ENCODE measurements at places on chromosomes 6 and 20.

DNA sequence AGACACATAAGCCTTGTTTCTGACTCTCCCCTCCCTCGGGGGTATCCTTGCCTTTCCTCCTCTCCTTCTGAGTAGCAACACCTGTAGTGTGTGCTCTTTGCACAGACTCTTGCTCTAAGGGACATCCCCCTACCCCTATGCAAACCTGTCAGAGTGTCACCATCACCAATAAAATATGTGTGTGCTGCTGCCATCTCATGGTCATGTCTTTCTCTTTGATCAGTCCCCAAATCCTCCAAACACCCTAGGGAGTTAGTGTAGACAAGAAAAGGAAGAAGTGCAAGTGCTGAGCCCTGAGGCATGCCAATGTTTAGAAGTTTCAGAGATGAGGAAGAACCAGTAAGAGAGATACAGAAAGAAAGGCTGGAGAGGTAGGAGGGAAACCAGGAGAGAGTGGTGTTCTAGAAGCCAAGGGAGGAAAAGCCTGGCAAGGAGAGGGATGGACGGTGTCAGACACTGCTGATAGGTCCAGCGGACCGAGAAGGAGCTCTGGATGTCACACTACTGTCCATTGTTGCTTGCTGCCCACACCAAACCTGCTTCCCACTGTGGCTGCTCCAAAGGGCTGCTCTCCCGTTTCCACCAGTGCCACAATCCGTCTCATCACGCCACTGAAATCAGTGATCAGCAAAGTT is 16.4 kb downstream of the TRMT6 start:
- no peaks in the 10 kb centered on the region for H3K27me3 ChIP-seq
- H3K36me3 ChIP-seq: peaks cover 9% of the 10 kb centered on the region
- no peak for DNase-seq
- H3K4me3 ChIP-seq: no peak overlapping the region
- H3K27ac ChIP-seq: no peak overlapping the region

DNA sequence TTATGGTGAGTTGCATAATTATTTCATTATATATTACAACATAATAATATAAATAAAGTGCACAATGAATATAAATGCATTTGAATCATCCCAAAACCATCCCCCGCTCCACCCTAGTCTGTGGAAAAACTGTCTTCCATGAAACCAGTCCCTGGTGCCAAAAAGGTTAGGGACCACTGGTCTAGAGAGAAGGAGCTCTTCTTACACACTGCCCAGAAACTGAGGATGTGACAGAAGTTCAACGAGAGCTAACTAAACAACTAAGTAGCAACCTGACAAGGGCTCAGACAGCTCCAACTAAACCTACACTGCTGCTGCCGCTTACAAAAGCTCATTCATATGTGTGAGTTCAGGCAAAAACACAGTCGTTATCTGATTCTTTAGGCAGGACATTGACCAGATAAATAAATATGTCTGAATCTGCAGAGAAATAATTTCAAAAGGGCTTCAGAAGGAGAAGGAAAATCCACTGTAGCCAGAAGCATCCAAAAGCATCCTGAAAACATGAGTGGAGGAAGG is 125.9 kb downstream of the ATXN1 start:
- no peak overlapping the region for H3K4me3 ChIP-seq
- H3K27ac ChIP-seq: no peak overlapping the region
- no peaks in the 10 kb centered on the region for H3K27me3 ChIP-seq
- H3K4me1 ChIP-seq: 0 out of 2 replicates have a peak, but pooled peaks cover 3% of the 10 kb centered on the region
- H3K36me3 ChIP-seq: no peaks in the 10 kb centered on the region

DNA sequence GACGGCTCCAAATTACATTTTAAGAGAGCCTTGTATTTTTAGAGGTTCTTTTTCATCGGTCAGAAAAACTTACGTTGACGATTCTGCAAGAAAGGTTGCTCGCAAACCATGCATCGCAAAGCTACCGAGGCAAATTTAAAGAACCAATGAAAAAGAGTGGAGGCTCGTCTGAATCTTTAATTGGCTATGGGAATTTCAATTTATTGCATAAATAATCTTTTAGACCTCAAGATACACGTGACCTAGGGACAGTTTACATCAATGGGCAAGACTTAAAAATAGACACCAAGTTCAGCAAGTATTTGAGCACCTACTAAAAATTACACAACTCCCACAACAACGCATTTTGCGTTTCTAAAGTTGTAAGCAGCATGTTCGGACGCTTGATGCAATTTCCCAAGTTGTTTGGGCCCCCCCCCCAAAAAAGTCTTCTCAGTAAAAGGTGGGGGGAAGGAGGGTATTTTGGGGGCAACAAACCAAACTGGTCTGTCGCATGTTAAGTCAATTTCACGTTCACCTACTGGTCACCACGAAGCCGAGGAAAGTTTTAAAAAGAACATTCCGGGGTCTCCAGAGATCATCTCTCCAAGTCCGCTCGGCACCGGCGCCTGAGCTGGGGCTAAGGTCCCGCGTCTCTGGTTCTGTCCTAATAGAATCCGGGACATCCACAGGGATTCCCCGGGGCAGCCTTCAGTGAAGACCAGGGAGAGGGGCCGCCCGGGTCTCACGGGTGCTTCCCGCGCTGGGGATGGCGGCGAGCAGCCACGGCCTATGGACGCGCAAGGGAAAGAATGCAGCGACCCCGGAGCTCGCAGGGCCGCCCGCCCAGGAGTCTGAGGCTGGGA is 851 bp downstream of the SNX5 start:
- peak overlapping the region; percentile 100 for H3K27ac ChIP-seq
- peak overlapping the region; percentile 77 for H3K4me3 ChIP-seq
- DNase-seq: no peak

DNA sequence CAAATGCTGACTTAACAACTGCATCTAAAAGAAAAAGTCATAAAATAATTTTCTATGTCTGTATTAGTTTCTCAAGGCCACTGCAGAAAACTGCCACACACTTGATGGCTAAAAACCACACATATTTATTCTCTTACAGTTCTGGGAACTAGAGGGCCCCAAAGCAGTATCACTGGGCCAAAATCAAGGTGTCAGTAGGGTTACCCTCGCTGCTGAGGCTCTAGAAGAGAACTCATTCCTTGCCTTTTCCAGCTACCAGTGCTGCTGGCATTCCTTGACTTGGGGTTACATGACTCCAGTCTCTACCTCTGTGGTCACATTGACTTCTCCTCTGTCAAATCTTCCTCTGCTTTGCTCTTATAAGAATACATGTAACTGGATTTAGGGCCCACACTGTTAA is 124.6 kb upstream of the THEMIS start:
- no peak for DNase-seq
- no peaks in the 10 kb centered on the region for H3K36me3 ChIP-seq
- H3K27me3 ChIP-seq: no peaks in the 10 kb centered on the region
- no peak overlapping the region for H3K27ac ChIP-seq
- H3K4me3 ChIP-seq: no peak overlapping the region
- H3K4me1 ChIP-seq: no peaks in the 10 kb centered on the region

GRCh38 chr6:20447157-20447556 is 45.5 kb downstream of the E2F3 start:
- no peak overlapping the region for H3K27ac ChIP-seq
- peaks cover 3% of the 10 kb centered on the region for H3K4me1 ChIP-seq
- no peaks in the 10 kb centered on the region for H3K27me3 ChIP-seq
- H3K36me3 ChIP-seq: no peaks in the 10 kb centered on the region

- H3K4me3 ChIP-seq: no peak overlapping the region
- no peaks in the 10 kb centered on the region for H3K36me3 ChIP-seq
- no peaks in the 10 kb centered on the region for H3K27me3 ChIP-seq
- no peak for DNase-seq
- H3K4me1 ChIP-seq: no peaks in the 10 kb centered on the region
Measured at GRCh38 chr6:52734072-52734471, 29.2 kb downstream of the GSTA2 start.

- H3K36me3 ChIP-seq: no peaks in the 10 kb centered on the region
- no peak overlapping the region for H3K4me3 ChIP-seq
- H3K27me3 ChIP-seq: no peaks in the 10 kb centered on the region
- no peak overlapping the region for H3K27ac ChIP-seq
- no peaks in the 10 kb centered on the region for H3K4me1 ChIP-seq
- no peak for DNase-seq
Measured at GRCh38 chr6:91744566-91744965, 1157.7 kb upstream of the MAP3K7 start.

DNA sequence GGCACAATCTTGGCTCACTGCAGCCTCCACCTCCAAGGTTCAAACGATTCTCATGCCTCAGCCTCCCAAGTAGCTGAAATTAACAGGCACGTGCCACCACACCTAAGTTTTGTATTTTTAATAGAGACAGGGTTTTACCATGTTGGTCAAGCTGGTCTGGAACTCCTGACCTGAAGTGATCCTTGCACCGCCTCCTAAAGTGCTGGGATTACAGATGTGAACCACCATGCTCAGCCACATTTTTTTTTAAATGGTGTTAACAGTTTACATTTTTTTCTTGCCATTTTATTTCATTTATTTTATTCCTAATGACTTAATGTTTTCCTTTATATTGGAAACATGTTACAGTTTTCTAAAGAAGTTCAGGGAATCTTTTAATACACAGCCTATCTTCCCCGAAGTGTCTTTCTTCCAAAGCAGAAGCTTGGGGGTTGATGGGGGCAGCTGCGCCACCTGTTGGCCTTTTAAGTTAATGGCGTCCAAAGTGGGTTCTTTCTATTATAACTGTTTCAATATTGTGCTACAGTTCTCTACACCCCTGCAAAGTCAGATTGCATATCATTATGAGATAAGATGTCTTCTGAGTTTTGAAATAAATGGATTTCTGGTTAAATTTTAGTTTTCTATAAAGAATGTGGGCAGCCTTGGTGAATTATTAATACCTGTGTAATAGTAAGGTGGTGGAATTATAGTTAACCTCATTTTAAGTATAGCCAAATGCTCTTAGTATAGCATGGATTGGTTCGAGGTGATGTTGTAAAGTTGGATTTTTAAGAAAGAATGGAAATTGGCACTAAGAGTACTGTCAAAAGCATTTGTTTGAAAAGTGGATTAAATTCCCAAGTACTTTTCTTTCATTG is 42.0 kb upstream of the PLCG1 start:
- peaks cover 44% of the 10 kb centered on the region for H3K36me3 ChIP-seq
- DNase-seq: no peak
- no peaks in the 10 kb centered on the region for H3K27me3 ChIP-seq
- H3K4me3 ChIP-seq: no peak overlapping the region
- H3K4me1 ChIP-seq: no peaks in the 10 kb centered on the region

DNA sequence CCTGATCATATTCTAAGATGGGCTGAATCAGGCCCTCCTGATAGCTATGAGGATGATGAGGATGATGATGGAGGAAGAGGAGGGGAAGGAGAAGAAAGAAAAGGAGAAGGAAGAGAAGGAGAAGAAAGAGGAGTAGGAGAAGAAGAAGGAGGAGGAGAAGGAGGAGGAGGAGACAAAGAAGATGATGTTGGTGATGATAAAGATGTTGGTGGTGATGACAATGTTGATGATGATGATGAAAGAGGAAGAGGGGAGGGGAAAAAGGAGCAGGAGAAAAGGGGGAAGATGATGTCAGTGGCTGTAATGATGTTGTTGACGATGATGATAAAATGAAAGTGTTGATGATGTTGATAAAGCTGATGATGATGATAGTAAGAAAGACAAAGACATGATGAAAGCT is 119.5 kb downstream of the CDC5L start:
- H3K27me3 ChIP-seq: no peaks in the 10 kb centered on the region
- no peaks in the 10 kb centered on the region for H3K4me1 ChIP-seq
- H3K27ac ChIP-seq: no peak overlapping the region
- DNase-seq: no peak

DNA sequence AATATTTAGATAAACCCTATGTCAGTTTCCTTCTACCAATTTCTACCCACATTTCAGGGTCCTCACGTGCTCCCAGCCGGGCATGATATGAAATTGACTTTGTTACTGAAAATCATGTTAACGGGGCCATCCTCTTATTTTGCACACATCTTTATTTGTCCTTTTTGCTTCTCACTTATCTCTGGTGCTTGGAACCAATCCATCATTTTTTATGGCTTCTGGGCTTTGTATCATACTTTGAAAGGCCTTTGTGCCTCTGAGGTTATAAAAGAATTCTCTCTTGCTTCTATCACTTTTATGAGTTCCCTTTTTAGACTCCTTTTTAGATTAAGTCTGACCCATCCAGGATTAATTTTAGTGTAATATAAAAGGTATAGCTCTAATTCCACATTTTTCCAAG is 117.1 kb upstream of the PRND start:
- H3K27ac ChIP-seq: no peak overlapping the region
- no peak overlapping the region for H3K4me3 ChIP-seq
- no peaks in the 10 kb centered on the region for H3K27me3 ChIP-seq
- no peaks in the 10 kb centered on the region for H3K36me3 ChIP-seq
- no peak for DNase-seq
- H3K4me1 ChIP-seq: no peaks in the 10 kb centered on the region

DNA sequence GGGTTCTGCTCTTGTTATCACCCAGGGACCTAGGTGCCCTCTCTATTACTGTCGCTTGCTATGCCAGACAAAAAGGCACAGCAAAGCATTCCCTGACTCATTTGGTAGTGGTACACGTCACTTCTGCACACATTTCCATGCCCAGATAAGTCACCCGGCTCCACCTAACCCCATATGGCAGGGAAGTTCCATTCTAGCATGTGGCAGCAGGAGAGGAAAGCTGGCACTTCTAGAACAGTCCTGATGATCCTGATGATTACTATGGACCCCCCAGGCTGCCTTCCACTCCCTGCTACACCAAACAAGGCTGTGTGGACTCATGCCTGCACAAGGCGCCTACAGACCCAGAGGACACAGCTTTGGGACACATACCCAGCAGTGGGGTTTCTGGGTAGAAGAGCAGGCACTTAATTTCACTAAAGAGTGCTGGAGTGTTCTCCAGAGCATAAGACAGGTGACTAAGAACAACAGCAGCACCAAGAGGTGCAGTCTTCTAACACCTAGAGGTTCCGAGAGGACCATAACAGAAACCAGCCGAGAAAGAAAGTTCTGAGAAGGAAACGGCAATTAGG is 53.5 kb upstream of the NELFCD start:
- no peak for DNase-seq
- no peak overlapping the region for H3K27ac ChIP-seq
- H3K4me3 ChIP-seq: no peak overlapping the region
- no peaks in the 10 kb centered on the region for H3K4me1 ChIP-seq
- no peaks in the 10 kb centered on the region for H3K27me3 ChIP-seq

DNA sequence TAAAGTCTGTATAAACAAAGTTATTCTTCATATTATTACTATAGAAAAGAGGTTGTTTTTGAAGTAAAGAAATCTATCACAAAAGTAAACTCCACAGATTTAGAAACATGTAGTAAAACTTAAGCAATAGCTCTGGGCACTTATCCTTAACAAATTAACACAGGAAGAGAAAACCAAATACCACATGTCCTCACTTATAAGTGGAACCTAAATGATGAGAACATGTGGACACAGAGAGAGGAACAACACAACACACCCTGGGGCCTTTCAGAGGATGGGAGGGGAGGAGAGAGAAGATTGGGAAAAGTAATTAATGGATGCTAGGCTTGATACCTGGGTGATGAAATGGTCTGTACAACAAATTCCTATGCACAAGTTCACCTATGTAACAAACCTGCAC is 57.2 kb downstream of the C6orf58 start:
- H3K4me1 ChIP-seq: no peaks in the 10 kb centered on the region
- DNase-seq: no peak
- no peaks in the 10 kb centered on the region for H3K27me3 ChIP-seq
- no peak overlapping the region for H3K27ac ChIP-seq

GRCh38 chr6:38273325-38273724 is 366.4 kb downstream of the BTBD9 start:
- no peak overlapping the region for H3K27ac ChIP-seq
- H3K36me3 ChIP-seq: no peaks in the 10 kb centered on the region
- DNase-seq: no peak
- peaks cover 18% of the 10 kb centered on the region for H3K4me1 ChIP-seq
- H3K4me3 ChIP-seq: no peak overlapping the region

GRCh38 chr6:138443979-138444378 is 40.0 kb downstream of the HEBP2 start:
- no peaks in the 10 kb centered on the region for H3K4me1 ChIP-seq
- no peaks in the 10 kb centered on the region for H3K27me3 ChIP-seq
- no peak for DNase-seq
- peaks cover 8% of the 10 kb centered on the region for H3K36me3 ChIP-seq
- H3K4me3 ChIP-seq: no peak overlapping the region

All from H1 (cell line).